GM04504 (cell line): ENCODE measurements at places on chromosomes 13 and 19.

- DNase-seq: no peak
These were observed 1072.4 kb downstream of the EFNB2 start for GRCh38 chr13:105463011-105463501.

DNA sequence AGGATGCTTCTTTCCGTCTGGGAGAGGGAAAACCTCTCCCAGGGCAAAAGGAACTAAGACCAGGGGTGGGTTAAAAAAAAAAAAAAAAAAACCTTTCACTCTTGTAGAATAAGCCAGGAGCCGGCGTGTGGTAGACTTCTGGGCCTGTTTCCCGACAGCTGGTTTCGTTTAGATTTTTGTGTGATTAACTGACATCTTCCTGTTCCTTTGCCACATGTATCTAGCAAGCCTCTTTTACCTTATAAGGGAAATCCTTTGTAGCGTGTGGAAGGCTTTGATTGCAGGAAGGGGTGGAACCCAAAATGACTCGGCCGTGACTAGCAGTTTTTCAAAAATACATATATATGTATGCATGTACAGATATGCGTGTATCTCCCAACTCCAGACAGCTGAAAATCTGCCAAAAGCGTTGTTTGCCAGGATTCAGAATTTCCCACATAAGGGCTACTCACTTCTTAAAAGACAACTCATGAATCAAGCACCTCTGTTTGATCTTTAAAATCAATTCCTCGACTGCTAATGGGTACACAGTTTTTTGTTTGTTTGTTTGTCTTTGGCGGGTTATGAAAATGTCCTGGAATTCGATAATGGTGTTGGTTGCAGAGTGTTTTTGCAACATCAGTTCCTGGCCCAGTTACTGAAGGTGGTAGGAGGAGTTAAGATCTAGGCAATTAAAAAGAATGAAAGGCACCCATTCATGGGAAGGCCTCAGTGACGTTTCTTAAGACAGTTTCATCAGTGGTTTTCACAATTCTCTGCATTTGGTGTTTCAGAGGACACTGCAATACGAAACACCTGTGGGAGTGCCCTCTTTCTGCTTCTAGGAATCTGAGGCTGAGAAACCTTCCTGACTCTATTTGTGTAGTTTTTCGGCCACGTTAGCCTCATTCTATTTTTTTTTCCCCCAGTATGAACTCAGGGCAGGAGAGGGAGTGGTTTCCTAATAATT, 2.7 kb downstream of the TPM4 start:
- DNase-seq: peak; percentile 96

DNA sequence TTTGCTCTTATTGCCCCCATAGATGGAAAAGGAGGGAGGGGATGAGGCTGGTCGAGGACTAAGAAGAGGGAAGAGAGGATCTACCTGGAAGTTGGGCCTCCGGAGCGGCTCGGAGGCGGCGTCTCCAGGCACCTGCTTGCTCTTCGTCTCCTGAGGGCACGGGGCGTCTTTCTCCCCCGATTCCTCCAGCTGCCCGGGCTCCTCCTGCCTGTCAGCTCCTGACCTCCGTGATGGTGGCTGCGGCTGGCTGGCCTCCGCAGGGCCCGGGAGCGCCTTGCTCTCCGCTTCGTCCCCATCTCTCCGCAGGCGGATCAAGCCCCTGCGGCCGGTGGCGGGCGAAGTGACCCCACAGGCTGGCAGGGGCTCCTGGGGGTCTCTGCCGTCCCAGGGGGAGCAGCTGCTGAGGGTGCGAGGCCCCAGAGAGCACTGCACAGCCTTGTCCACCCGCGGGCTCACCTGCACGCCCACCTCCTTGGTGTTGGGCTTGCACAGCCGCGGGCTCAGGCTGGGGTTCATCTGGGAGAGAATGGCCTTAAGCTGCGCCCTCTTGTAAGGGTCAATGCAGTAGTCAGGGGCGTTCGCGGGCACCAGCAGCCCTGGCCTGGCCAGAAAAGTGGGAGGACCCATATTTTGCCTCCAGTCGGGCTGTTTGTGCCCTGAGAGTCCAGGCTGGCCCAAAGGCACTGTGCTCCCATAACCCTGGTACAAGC, 3.8 kb downstream of the ZAR1L start:
- DNase-seq: no peak

DNA sequence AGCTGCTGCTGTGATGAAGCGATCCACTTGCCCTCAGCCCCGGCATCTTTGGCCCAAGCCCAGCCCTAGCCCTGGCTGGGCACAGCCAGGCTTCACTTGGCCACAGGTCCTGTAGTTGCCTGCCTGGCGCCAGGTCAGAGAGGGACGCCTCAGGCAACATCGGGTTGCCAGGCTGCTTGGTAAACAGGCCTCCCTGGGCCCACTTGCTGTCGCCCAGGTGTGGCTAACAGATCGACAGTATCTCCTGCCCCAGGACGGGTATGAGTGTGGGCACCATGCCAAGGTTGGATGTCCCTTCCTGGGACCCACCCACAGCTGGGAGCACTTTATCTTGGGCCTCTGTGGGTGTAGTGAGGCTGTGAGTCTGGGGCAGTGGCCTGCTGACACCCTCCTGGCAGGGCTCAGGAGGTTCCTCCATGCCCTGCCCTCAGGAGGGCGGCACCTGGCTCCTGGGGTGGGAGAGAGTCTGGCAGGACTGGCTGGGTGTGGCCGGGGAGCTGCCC, 27.8 kb downstream of the CARM1 start:
- DNase-seq: no peak

DNA sequence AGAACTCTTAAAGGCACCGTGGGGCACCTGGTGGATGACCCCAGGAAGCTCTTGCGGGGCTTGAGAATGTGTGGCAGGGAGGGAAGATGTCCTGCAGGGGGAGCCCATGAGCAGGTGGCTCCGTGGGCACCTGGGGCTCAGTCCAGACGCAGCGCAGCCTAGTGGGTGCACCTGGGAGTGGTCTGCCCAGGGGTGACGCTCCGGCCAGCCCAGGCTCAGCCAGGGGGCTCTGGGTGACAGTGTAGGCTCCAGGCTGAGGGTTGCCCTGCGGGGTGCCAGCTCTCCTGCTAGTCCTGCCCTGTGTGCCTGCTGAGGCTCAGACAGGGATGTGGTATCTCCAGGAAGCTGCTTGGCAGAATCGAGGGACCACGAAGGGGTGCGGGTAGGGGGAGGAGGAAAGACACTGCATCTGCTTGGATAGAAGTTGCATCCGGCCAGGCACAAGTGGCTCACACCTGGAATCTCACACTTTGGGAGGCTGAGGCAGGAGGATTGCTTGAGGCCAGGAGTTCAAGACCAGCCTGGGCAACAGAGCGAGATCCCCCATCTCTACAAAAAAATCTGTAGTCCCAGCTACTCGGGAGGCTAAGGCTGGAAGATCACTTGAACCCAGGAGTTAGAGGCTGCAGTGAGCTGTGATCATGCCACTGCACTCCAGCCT, 15.0 kb upstream of the PGLS start:
- DNase-seq: no peak

GRCh38 chr13:99865420-99865930, 106.1 kb downstream of the ZIC5 start:
- DNase-seq: no peak

GRCh38 chr13:20219577-20219976, 12.5 kb downstream of the GJB6 start:
- no peak for DNase-seq

DNA sequence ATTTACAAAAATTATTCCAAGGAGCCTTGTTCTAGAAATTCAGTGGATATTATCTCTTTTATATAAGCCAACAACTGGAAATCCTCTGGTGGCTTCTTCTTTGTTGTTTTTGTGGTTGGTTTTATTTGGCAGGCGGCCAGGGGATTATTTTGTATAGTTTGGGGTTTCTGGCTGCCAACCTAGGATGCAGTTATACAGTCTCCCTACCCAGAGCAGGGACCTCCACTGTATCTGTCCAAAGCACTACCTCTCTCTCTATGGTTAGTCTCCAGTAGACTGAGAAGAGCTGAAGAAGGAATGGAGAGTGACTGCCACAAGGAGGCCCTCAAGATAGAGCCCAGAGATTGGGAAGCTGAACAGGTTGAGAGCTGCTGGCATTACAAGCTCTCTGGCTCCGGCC, 80.2 kb downstream of the ZAR1L start:
- no peak for DNase-seq
